ENCODE measurements at places on chromosomes 5 and 9. TPM values are rescaled to one million over a fixed set of nuclear protein-coding genes. Genes with fewer than 3 reads are reported as not detected.

DNA sequence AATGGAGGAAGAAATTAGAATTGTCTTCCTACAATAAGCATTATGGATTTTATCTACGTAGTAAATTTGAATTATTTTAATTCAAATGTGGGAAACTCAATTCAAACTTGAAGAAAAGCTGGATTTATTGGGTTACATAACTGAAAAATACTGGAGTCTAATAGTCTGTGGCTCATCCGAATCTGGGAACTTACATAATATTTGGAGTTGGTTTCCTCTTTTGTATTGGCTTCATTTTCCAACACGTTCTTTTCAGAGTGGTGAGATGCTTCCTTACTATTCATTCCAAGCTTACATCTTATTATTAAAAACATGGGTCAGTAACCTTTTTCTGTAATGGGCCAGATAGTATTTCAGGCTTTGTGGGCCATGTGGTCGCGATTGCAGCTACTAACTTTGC is 164.8 kb downstream of the ARHGAP26 start:
- DNase-seq: no peak
- H3K36me3 ChIP-seq: peaks cover 3% of the 10 kb centered on the region
- H3K27me3 ChIP-seq: no peaks in the 10 kb centered on the region
- H3K4me3 ChIP-seq: no peak overlapping the region

- H3K36me3 ChIP-seq: no peaks in the 10 kb centered on the region
- no peak for DNase-seq
- peaks cover 7% of the 10 kb centered on the region for H3K4me1 ChIP-seq
- no peak overlapping the region for H3K4me3 ChIP-seq
These were observed 44.9 kb downstream of the HMCN2 start for GRCh38 chr9:130310456-130310855.

- no peak for DNase-seq
- no peaks in the 10 kb centered on the region for H3K4me1 ChIP-seq
- no peak overlapping the region for H3K27ac ChIP-seq
- H3K4me3 ChIP-seq: no peak overlapping the region
- no peaks in the 10 kb centered on the region for H3K27me3 ChIP-seq
These were observed 209.0 kb downstream of the CWC27 start for GRCh38 chr5:64977779-64978178.

GRCh38 chr5:89110916-89111646 is 228.1 kb upstream of the MEF2C start:
- H3K27ac ChIP-seq: no peak overlapping the region
- H3K4me1 ChIP-seq: no peaks in the 10 kb centered on the region
- H3K36me3 ChIP-seq: no peaks in the 10 kb centered on the region
- H3K27me3 ChIP-seq: no peaks in the 10 kb centered on the region
- H3K4me3 ChIP-seq: no peak overlapping the region
- DNase-seq: no peak

DNA sequence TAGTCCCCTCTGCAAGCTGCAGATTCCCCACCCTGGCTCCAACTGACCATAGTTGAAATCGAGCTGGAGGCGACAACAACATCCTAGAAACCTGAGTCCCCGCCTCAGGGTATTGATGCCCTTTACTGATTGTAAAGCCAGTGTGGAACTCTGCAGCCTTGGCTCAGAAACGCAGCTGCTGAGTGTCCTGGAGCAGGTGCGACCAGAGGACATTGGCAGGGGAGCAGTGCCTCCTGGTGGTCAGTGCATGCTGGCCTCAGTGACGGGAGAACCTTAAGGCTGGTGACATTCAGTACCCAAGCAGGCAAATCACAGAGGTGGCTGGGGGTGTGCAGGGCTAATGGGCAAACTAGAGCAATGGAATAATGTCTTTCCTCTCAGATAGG is 20.4 kb upstream of the ZNF354B start:
- DNase-seq: peak; percentile 46
- no peaks in the 10 kb centered on the region for H3K4me1 ChIP-seq
- H3K36me3 ChIP-seq: no peaks in the 10 kb centered on the region
- H3K4me3 ChIP-seq: no peak overlapping the region
- no peaks in the 10 kb centered on the region for H3K27me3 ChIP-seq
- no peak overlapping the region for H3K27ac ChIP-seq

PALM2AKAP2 gene
- 0.55 TPM for total RNA-seq

C5orf58 gene
- total RNA-seq: not detected

Data from transverse colon (tissue), 4 donors.